CD4-positive, alpha-beta memory T cell (primary cell): ENCODE measurements at places on chromosomes 1 and 21.

DNA sequence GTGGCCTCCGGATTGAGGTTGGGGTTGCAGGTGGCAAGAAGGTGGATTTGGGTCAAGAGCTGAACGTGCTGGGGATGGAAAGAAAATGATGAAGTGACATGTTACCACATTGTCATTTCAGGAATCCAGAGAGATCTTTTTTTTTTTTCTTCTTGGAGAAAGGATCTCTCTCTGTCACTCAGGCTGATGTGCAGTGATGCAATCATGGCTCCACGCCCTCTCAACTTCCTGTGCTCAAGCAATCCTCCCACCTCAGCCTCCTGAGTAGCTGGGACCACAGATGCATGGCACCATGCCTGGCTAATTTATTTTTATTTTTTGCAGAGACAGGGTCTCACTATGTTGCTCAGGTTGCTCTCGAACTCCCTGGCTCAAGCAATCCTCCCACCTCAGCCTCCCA lies 80.6 kb downstream of the GON4L start:
- no peak for DNase-seq

DNA sequence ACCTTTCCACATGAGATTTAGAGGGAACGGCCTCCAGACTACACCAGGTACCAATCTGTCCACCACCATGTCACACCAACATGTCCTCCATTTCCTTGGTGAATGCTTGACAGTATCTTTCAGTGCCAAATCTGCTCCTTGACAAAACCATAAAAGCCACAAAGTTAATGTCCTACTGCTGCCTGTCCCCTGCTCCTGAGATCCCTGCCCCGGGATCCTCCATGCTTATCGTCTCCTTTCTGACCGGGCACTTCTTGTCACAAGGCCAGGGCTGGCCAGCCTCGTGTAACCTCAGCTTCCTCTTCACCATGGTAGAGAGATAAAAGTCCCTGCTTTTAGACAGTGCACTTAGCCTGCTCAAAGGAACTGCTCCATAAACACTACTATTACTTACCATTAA lies 136.2 kb downstream of the NAV1 start:
- no peak for DNase-seq

DNA sequence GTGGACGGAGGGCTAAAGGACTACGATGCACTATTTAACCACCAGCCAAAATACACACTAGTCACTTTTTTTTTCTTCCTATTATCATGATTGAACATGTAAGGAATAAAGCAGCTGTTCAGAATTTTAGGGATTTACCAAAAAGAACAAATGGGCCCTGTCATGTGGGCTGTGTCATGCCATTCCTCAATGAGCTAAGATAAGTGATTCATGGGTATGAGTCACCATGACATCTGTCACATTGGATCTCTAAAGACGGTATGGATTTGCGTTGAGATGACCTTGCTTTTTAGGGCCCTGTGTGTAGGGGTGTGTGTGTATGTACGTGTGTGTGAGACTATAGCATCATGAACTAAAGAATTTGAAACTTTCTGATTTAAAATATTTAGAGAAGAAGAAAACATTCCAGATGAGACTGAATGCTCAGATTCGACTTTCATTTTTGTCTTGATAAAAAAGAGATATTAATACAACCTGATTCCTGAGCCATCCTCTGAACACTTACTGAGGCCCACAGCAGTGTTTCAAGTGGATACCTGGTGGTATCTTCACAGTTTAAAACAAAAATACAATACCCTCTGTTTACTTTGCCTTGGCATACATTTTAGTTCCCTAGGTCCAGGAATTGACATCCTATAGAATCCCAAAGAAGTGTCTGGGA lies 246.1 kb upstream of the DUSP10 start:
- DNase-seq = no peak

DNA sequence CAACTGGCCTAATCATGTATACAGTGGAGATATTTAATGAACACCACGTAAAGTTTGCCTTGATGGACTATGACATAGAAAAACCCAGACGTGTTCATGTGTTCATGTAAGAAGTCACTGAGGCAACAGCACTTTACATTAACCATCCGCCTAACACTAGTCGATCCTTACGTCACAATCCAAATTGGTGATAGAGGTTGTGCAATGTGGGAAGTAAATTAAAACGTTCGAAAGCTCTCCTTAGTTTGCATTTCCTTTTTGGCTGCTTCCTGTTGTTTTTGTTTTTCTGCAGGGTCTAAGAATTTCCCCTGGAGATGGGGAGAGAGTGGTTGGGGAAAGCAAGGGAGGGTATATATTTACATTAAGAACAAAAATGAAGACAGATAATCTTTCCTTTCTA lies 587.5 kb upstream of the ADGRL2 start:
- DNase-seq = no peak

DNA sequence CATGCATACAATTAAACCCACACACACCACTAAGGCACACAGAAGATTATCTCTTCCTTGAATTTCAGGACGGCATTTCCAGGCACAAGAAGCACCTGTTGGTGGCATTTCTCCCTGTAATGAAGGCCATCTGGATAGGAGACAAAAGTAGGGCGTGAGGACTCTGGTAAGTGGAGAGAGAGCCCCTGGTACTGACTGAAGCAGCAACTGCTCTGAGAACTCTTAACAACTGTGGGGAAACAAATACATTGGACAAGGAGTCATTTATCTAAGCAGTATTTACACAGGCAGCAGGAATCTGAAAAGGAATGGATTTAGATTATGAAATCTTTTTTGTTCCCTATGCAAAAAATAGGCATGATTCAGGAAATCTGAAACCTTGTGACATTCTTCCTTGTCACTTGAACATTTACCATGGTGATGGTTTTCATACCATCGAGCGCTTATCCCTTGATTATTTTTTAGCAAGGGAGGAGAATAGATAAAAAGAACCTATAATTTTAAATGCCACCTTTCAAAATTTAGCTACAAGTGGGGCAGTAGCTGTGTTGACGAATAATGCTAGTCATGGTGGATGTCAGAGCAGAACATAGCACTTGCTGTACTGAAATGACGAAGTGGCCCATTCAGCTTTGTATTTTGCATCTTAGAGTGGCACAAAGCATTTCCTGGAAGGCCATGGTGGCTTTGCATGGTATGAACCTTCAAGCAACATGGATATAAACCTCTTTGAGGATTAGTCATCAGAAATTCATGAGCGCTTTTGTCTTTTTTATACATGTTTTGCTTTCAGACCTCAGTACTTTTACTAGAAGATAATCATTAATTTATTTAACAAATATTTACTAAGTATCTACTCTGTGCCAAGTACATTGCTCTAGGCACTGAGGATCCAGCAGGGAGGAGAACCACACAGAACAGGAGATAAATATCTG lies 362.0 kb downstream of the ADGRL2 start:
- DNase-seq = no peak

DNA sequence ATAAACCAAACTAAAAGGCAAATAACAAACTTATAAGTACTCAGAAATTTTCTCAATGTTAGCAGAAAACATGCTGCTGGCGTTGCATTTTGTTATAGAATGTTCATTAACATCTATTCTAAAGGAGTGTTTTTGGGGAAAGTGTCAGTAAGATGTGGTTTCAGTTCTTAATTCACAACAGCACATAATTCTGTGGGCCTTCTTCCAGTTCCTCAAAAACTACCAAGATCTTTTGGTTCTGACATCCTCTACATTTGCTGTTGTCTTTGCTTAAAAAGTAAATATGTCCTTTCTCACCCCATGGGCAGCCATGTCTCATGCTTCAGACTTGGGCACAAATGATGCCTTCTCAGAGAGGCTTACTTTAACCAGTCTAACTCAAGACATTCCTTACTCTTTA lies 152.5 kb downstream of the CDC7 start:
- DNase-seq = no peak

- peak; percentile 62 for DNase-seq
These were observed 950 bp upstream of the EVA1C start for GRCh38 chr21:32411350-32412161.

DNA sequence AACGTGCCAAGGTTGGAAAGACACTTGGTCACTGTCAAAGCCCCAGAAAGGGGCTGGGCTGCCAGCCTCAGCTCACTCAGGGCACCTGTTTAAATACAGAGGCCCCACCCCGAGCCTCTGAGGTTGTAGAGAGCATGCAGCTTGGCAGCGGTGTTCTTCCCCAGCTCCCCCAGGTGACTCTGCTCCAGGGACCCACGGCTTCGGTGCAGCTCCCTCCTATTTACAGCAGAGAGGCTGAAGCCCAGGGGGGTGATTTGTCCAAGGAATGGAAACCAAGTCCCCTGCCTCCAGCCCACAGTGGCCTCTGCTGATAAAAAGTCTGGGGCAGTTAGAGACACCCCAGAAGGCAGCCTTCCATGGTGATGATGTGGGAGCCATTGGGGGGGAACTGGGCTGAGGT lies 9.1 kb upstream of the C1QA start:
- no peak for DNase-seq

GRCh38 chr1:206032380-206033140 lies 8.9 kb upstream of the CTSE start:
- no peak for DNase-seq

- no peak for DNase-seq
These were observed 91.9 kb upstream of the TSPAN2 start for GRCh38 chr1:115181231-115181630.

- no peak for DNase-seq
These were observed 90.0 kb downstream of the GPR88 start for GRCh38 chr1:100627936-100628335.

GRCh38 chr21:32406405-32406804 lies 6.1 kb upstream of the EVA1C start:
- DNase-seq = no peak

- peak; percentile 9 for DNase-seq
These were observed 27.8 kb upstream of the ZNF281 start for GRCh38 chr1:200437556-200438203.

GRCh38 chr1:109270623-109271317 lies 12.2 kb downstream of the PSRC1 start:
- DNase-seq = no peak

GRCh38 chr1:33738536-33738935 lies 125.3 kb upstream of the HMGB4 start:
- DNase-seq = no peak

- DNase-seq = no peak
These were observed 34.0 kb downstream of the GLIS1 start for GRCh38 chr1:53704804-53705445.

- DNase-seq = no peak
These were observed 272.1 kb downstream of the ZNF648 start for GRCh38 chr1:181789395-181789794.

DNA sequence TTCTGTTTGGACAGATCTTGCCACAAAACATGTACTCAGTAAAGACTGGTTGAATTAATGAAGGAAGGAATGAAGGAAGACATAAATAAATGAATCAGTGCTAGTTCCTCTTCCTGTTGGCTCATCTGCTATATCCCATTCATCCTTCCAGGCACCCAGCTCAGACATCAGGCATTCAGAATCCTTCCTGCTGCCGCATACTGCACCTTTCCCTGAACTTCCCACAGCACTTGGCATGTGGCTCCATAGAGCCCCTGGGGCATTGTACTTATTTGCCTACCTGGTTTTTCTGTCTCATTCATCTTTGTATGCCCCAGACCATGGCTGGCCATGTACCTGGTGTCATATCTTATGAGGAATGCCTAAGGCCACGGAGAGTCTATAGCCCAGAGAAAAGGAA lies 34.4 kb upstream of the ZNF648 start:
- DNase-seq = no peak

DNA sequence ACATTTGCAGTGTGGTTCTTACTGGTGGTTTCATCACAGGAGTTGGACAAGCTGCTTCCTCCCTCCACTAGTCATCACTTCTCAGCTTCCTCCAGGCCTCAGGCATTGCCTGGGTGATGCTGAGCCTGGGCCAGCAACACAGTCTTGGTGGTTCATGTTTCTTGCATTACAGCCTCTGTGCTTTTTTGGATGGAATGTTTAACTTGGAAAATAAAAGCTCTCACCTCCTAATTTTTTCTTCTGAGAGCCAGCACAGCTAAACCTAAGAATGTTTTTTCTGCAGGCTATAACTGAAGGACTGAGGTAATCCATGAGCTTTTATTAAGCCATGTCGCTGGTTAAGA lies 66.1 kb upstream of the RHOU start:
- no peak for DNase-seq

DNA sequence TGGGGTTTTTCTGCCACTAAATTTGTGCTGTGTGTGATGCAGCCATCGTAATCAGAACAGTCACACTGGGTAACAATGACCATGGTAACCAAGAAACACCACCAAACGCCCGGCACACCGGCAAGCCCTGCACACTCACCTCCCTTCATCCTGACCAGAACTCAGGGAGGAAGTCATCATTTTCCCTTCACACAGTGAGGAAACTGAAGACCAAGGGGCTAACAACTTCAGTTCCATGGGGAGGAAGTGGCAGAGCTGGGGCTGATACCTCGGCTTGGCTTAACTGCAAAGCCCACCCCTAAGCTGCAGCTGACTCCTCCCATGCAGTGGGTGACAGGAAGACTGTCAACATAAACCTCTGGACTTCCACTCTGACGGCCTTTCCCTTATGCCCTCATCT lies 69.3 kb upstream of the BCAR3 start:
- DNase-seq = no peak

DNA sequence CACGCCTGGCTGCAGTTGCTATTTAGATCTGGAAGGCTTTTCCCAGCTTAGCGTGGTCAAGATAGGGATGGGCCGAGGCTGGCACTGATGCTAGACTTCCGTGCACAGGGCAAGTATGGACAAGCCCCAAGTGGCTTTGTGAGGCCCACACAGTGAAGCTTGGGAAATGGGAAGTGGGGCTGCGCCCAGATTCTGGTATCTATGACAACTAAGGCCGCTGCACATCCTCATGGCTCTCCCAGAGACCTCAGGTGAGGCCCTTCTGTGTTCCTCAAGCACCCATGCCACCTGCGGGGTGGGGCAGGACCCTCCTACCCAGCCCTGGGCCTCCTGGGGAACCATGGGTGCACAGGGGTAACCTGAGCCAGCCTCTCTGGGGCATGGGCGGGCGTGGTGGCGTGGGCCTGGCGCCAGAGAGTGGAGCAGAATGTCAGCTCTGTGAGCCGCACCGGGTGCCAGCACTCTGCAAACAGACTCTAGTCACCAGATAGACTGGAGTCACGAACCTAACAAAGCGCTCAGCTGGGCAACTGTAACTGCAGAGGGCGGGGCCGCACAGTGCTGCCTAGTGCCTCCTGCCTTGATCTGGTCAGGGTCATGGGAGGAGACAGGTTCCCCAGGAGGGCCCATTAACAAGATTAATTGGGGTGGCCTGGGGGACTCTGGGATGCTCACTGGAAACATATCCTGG lies 46.4 kb downstream of the ELF3 start:
- no peak for DNase-seq

GRCh38 chr1:88736633-88737248 lies 52.7 kb downstream of the PKN2 start:
- DNase-seq = no peak

GRCh38 chr1:72781038-72781437 lies 498.7 kb upstream of the NEGR1 start:
- no peak for DNase-seq

DNA sequence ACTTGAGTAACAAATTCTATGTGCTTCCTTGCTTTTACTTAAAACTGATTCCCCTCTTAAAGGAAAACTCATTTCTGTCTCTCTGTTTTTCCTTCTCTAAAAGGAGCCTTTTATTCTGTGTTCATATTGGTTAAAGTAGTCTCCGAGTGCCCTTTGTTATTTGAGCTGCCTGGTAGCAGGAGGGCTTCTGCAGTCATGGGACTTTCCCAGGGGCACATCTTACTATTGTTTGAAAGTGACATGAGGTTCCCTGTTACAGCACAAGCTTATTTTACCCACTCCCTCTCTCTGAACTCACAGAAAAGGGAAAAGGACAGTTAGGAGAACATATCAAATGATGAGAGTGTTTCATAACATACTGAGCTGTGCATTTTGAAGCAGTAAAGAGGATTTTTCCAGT lies 58.1 kb upstream of the ANGPTL1 start:
- no peak for DNase-seq

- DNase-seq = peak; percentile 37
These were observed 7.4 kb downstream of the SEMA4A start for GRCh38 chr1:156160743-156161171.

- no peak for DNase-seq
These were observed at the start of gene KRTAP12-2 for GRCh38 chr21:44666401-44667320. Gene KRTAP12-2 (minus strand): TSS chr21:44666927. CDS start chr21:44666886, 41 bp downstream.
